ENCODE measurements at places on chromosomes 11 and 22.
A peak's percentile ranks its signal among the peaks of the same experiment; 100 is the strongest.

DNA sequence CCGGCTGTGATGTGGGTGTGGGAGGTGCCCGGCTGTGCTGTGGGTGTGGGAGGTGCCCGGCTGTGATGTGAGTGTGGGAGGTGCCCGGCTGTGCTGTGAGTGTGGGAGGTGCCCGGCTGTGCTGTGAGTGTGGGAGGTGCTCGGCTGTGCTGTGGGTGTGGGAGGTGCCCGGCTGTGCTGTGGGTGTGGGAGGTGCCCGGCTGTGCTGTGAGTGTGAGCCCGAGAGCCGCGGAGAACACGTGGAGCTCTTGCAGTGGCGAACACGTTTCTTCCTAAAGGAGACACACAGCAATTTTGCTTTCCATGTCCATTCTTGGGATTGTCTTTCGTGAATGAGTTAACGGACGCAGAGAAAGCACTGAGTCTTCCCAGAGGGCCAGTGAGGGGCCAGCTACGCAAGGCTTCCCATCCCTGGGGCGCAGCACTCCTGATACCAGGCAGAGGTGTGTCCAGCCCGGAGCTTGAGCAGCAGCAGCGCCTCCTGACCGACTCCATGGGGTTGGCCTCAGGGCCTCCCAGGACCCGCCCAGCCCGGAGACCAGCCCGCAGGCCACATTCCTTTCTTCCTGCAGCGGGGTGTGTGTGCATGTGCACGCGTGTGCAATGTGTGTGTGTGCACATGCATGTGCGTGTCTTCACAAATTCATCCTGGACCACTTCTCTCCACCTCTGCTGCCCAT lies 245.0 kb upstream of the B3GAT1 start:
- DNase-seq, result no peak

DNA sequence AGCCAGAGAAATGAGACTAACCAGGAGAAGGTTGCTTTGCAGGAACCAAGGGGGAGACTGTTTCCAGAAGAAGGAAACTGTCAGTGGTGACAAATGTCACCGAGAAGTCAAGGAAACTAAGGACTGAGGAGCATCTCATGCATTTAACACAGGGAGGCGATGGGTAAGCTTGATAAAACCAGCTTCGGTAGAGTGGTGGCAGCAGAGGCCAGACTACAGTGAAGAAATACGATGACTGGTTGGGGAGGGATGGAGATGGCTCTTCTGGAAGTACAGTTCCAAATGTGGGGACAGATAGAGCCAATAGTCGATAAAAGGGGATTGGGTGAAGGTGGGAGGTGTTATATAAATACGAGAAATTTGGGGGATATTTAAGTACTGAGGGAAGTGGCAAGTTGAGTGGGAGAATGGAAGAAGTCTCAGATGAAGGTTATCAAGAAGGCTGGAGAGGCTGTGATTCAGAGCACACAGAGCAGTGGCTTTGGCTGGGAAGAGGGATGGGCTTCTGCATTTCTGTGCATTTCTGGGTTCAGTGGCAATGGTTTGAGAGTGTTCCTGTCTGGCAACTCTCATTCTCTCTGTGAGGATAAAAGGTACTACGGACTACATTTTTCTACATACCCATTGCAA lies 29.2 kb downstream of the SC5D start:
- peak; percentile 79 for DNase-seq

GRCh38 chr11:5556596-5557188 lies 8.4 kb upstream of the OR52H1 start:
- DNase-seq, result no peak

DNA sequence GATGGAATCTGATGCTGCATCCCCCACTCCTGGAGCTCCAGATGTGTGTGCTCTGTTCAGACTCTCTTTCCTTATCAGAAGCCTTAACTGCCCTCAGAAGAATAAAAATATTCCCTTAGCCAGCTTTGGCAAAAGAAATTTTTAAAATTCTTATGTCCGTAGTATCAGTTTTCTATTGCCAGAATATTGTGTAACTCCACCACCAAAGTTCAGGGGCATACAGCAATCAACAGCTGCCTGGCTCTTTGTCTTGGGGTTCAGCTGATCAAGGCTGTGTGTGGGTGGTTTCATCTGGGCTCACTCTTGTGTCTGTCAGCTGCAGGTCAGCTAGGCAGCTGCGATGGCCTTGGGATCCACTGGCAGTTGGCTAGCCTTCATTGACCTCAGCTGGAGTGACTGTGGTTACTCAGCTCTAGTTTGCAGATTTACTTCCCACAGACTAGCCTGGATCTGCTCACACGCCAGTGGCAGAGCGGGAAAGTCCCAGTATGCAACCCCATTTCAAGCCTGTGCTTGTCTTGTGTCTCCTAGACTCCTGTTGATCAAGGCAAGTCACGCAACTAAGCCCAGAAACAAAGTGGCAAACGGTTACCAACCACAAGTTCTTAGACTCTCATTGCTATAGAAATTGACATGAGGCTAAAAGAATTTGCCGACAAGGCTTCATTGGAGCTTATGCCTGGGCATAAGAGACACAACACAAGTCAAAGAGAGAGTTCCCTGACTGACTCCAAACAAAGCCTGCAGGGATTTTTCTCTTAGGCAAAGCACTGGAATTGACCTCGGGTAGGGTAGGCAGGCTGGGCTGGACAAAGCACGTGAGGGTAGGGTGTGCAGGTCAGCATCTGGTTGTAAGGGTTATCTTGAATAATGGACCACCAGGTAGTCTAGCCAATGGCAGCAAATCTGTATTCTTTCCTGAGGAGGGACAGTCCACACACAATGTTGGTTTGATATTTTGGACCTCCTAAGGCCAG lies 7.5 kb downstream of the TMEM138 start:
- no peak for DNase-seq

GRCh38 chr22:19723983-19724827 lies 866 bp downstream of the GP1BB start:
- DNase-seq, result peak; percentile 83

DNA sequence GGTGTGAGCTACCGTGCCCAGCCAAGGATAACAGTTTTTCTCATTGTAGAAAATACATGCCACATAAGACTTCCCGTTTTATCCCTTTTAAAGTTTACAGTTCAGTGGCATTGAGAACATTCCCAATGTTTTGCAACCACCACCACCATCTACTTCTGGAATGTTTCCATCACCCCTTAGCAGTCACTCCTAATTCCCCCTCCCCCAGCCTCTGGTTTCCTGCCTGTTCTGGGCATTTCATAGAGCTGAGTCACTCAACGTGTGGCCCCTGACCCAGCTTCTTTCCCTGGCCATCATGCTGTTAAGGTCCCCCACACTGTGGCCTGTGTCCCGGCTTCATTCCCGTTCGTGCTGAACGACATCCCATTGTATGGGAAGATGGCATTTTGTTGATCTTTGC lies 30.7 kb downstream of the FGF4 start:
- DNase-seq, result peak; percentile 97

- DNase-seq, result no peak
Observed at GRCh38 chr22:42716649-42717127, 4.0 kb downstream of the A4GALT start.

DNA sequence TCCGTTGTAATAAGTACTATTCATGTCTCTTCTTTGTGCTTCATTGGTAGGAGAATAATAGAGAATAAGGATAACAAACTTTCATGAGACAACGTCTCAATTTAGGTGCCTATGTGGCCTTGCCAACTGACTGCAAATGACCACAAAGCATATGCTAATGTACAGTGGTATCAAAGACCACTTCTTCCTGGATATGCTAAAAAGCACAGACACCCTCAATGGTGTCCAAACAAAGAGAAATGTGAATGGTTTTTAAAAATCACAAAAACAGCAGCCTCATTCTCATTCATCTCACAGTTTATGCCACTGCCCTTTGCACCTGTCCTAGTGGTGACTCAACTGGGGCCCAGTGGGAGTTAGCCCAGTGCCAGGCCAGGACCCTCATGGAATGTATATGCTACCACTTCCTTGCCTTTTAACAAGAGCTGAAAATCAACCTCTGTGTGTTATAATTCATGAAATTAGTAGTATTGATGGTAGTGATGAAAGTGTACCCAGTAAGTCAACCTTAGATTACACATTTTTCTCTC lies 65.2 kb upstream of the MTMR2 start:
- DNase-seq, result no peak

Data from mesendoderm (in vitro differentiated cells).